ENCODE measurements at places on chromosomes 1 and 21.

- no peak for DNase-seq
Measured at GRCh38 chr1:66435541-66435940, 98.4 kb upstream of the SGIP1 start.

DNA sequence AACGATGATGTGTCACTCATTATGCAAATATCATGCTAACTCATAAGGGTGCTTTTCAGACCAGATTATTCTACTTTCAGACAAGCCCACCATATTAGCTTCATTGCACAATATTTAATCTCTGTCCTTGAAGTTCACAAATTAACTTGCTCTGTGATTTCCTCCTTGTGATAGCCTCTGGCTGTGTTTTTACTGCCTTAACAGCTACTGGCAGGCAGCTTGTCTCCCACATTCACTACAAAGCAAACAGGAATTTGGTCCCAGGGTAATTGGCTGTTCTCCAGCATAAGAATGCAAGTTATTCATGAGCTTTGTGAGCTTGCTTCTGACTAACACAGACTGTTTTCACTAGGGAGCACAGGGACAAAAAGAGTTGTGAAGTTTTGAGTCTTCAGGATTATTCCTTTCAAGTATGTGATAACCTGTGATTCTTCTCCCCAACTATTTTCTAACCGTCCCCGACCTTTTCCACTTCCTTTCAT lies 87.9 kb upstream of the HMCN1 start:
- DNase-seq = peak; percentile 97

- no peak for DNase-seq
Measured at GRCh38 chr21:18049461-18049860, 195.2 kb upstream of the CHODL start.

- DNase-seq = no peak
Measured at GRCh38 chr1:111475701-111476100, 1.9 kb downstream of the C1orf162 start.

- DNase-seq = no peak
Measured at GRCh38 chr1:245200146-245200545, 45.4 kb downstream of the KIF26B start.

DNA sequence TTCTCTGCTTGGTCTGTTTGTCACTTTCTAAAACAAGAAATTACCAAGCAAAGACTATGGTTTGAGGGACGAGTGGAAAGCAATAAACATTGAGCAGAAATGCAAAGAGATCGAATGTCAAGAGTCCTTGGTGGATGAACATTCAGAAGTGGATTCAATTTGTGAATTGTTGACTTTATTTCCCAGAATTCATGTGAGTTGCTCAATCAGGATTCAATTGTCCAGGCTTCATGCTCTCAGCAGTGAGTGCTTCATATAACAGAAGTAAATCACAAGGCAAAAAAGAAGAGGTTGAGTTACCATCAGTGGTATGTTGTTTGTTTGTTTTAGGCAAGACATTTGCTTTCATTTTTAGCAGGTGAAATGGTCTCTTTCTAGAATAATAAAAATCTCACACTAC lies 31.9 kb downstream of the NGF start:
- no peak for DNase-seq

All from HFF-Myc (cell line).